ENCODE measurements at places on chromosomes 2 and 18.

GRCh38 chr18:79218605-79219190 lies 149.5 kb downstream of the ATP9B start:
- peak; percentile 53 for DNase-seq

GRCh38 chr2:215419113-215419512 lies 16.8 kb downstream of the FN1 start:
- DNase-seq = no peak

GRCh38 chr2:210072922-210073509 lies 70.6 kb downstream of the RPE start:
- DNase-seq = peak; percentile 4

DNA sequence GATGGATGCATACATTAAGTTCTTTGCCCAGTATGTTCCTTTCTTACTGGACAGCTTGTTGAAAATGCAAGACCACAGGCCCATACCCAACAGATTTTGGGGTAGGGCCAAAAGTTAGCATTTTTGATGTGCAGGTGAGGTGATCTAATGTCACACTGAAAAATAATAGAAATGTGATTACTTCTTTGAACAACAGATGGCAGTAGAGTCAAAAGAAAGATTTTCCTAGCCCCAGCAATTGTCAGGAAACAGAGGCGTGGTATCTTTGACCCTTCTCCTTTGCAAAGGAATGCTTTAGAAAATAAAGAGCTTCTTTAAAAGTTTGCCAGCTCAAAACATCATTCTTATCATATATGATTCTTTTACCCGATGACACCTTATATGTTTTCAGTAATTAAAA lies 343.6 kb upstream of the SYT4 start:
- DNase-seq = peak; percentile 51

DNA sequence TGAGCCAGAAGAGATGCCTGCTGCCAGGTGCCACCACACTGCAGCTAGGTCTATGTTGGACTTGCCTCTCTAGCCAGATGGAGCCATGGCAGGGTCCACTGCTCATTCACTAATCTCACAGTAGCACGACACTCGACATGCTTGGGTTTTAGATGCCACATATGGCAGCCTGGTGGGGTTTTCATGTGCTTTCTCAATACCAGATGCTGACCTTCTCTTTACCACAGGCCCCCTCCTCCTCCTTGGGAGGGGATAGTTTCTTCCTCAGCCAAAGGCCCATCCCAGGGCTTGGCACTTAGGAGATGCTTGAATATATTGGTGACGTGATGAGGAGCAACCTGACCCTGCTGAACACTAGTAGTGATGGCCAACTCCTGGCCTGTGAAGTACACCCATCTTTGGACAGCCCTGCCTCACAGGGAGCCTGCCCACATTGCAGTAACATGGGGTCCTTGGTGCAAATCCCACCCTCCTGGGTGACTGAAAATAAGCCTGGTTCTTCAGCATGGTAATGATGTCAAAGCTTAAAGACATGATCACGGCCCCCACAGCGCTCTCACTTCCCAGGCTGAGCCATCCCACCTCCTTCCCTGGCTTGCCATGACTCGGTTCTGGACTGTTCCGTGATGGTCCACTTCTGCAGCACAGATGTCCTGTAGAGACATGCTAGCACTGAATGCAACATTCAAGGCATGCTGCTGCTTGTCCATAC lies 227.5 kb downstream of the SH3RF3 start:
- DNase-seq = no peak

- DNase-seq = no peak
These were observed 208.0 kb downstream of the TPGS2 start for GRCh38 chr18:36620788-36621187.

DNA sequence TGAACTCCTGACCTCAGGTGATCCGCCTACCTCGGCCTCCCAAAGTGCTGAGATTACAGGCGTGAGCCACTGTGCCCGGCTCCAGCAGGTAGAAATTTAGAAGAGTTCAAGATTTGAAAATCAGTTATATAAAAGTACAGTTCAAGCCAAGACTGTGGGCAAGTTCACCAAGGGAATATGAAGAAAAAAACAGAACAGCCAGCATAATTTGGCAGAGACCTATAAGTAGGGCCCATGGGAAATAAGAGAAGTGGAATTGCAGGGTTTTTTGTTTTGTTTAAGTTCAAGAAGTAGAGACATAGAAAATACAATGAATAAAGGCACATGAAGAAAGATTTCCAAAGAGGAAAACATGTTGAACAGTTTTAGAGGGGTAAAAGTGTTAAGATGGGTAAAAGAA lies 57.9 kb downstream of the BAZ2B start:
- no peak for DNase-seq

- DNase-seq = no peak
These were observed 33.3 kb upstream of the CXCR4 start for GRCh38 chr2:136151021-136151971.

- no peak for DNase-seq
These were observed 10.3 kb upstream of the PDK1 start for GRCh38 chr2:172545408-172546075.

DNA sequence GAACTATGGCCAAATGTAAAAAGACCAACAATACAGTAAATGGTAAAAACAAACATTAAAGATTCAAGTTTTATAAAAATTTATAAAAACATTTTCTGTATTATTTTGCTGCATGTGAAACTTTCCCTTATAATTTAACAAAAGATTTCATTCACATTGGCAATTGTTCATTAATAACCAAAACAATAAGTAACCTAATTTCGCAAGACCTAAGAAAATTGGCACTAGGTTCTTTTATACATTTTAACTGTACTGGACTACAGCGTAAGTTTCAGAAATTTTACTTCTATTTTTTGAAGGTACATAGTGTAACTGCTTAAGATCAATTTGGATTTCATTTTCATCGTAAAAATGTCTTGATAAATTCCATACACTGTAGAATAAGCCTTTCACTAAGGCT lies 77.2 kb downstream of the FANCL start:
- DNase-seq = no peak

GRCh38 chr18:70998490-70998889 lies 709.6 kb downstream of the SOCS6 start:
- peak; percentile 1 for DNase-seq

DNA sequence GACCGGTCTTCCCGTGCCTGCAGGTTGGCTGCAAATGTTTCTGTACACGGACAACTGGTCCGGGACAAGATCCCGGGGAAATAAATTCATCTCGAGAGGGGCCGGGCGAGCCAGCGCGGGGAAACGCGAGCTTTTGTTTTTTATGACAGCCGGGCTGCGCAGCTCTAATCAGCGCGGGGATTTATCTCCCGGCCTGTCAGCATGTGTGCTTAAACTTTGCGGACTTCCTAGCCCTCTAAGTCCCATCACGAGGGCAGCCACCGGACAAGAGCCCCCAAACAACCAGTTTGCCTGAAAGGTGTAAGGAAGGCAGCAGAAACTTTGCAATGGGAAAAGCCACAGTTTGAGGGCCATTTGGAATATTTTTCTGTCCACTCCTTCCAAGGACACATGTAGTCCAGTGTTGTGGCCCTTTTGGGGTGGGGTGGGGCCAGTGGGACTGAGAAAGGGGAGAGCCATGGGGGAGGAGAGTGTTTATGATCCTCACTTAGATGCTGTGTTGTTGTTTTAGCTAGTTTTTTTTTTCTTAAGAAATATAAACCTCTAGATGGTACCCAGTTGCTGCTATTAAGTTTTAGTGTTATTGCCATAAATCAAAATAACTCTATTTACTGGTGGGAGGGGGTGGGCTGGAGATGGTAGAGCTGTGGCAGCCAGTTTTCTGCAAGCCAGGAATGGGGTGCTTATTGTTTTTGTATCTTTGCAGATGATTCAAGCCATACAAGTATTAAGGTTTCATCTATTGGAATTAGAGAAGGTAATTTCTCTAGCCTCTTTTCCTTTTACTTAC lies 6.0 kb downstream of the MEIS1 start:
- DNase-seq = no peak

GRCh38 chr2:45871541-45871940 lies 220.1 kb downstream of the PRKCE start:
- DNase-seq = no peak

DNA sequence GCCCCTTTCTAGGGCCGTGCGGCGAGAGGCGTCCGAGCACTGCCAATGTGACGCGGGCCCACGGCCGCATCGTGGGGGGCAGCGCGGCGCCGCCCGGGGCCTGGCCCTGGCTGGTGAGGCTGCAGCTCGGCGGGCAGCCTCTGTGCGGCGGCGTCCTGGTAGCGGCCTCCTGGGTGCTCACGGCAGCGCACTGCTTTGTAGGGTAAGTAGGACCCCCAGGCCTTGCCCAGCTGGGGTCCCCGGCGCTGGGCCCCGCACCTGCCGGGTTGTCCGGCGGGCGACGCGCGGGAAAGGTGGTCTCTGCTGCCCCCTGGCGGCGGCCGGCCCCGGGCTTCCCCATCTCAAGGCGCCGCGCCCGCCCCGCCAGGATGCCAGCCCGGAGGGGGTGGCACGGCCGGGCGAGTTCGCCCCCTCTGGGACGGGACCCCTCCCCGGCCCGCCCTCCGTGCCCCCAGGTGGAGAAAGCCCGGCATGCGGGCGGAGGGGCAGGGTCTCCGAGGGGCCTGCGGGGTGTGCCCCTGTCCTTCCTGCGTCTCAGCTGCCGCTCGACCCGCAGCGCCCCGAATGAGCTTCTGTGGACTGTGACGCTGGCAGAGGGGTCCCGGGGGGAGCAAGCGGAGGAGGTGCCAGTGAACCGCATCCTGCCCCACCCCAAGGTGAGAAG lies 1.9 kb downstream of the PRSS56 start:
- no peak for DNase-seq

GRCh38 chr2:134193006-134193405 lies 60.9 kb upstream of the MGAT5 start:
- no peak for DNase-seq

Data from Kasumi-1 (cell line).